Non-pigmented ciliary epithelial cell (primary cell): ENCODE measurements at places on chromosomes 4 and X.

DNA sequence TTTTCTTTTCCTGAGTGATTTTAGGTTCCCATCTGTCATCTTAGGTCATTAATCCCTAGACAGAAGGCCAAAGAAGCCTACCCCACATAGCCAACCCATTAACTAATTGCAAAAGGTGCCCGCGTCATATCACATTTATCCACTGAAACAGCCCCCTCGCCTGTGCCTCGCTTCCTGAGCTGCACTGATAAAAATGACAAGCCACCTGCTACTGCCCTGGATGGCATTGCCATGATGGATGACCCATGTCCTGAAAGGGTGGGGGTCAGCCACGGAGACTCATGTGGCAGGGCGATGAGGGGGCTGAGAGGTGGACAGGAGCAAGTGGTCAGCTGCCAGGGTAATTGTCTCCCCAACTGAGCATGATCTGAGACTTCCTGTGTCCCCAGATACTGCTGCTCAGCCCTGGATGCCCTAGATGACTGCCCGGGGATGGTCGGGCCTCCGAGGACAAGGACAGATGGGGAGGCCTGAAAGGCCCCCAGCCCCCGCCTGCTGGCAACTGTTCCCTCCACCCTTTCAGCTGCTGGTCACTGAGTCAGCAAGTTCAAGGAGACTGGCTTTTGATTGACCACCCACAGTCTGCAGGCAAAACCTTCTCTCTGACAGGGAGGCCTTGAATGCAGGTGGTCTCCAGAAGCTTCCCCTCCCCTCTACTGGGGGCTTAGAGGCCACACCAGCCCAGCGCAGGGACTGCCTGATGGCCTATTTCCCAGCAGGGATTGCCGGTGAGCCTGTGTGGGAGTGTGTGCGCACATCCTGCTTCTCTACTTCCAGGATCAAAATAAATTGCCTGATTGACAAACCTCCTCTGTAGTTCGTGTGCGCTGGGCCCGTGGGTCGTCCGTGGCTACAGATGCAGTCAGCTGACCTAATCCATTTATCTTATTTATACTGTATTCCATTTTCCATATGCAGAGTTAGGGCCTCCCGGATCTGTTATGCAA lies 496.3 kb downstream of the BCOR start:
- no peak for DNase-seq

DNA sequence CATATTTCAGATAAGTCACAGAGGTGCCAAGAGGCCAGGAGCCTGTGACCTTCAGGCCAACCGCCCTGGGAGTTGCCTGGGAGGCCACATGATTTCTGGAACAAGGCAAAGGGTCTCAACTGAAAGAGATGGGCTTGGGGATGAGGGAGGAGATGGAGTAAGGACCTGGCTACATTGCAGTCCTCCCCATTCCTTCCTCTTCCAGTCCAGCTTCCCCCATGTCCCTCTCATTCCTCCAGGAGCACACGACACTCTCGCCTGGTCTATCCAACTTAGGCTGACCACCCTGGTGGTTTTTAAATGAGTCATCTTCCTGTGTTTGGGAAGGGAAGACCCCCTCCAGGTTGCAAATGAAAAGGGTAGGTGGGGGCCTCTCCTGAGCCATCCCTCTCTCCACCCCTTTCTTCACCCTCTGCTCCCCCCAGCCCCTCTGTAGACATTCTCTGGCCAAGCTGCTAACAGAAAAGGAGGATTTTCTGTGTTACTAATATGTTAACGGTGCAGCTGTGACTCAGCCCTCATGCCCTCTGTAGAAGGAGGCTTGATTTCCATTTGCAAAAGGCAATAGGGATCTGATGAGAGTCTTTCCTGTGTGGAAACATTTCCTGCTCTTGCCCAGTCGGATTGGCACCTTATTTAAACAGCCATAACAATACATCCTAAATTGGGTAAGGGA lies 79.2 kb downstream of the RTL5 start:
- no peak for DNase-seq

DNA sequence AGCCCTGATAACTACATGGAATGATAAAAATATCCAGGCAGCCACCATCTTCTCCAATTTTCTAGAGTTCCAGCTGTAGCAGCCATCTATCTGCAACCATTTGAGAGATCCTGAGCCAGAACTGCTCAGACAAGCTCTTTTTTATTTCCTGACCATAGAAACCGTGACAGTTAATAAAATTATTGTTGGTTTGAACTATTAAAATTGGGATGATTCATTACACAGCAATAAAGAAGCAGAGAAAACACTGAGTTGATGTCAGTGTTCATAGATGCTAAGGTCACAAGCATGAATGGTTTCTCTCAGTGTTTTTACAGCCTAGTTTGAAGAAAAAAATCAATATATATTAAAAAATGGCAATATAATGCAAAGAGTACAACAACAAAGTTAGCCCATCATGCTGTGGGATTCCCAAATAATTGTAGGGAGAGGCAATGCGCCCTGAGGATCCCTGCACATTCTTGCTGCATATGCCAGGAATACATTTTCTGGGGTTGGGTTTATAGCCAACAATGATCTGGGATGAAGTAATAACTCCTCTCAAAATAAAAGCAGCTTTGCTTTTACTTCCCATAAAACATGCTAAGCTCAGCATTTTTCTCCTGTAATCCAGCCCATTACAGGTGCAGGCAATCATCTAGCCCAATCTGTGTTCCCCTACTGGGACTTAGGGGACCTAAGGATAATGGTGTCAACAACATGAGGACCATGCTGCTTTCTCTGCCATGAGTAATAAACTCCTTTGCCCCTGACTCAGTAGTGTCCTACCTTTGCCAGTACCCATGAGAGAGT lies 84.0 kb downstream of the PABPC4L start:
- no peak for DNase-seq

- no peak for DNase-seq
Observed at GRCh38 chr4:30068234-30068633, 651.9 kb upstream of the PCDH7 start.

- no peak for DNase-seq
Observed at GRCh38 chr4:48033825-48034413, 17.3 kb downstream of the NIPAL1 start.

GRCh38 chr4:133147921-133148689 lies 989 bp upstream of the PCDH10 start:
- DNase-seq = no peak

DNA sequence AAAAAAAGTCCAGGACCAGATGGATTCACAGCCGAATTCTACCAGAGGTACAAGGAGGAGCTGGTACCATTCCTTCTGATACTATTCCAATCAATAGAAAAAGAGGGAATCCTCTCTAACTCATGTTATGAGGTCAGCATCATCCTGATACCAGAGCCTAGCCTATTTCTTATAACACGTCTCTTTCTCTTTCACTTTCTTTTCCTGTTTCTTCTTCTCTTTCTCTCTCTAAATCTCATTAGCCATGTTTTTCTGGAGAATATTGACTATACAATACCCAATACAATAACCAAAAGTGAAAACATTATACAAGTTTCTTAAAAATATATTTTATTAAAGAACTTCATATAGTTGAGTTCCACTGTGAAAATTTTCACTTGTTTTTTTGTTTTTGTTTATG lies 1154.9 kb upstream of the PCDH7 start:
- no peak for DNase-seq

GRCh38 chrX:148380650-148381561 lies 119.5 kb upstream of the AFF2 start:
- no peak for DNase-seq

DNA sequence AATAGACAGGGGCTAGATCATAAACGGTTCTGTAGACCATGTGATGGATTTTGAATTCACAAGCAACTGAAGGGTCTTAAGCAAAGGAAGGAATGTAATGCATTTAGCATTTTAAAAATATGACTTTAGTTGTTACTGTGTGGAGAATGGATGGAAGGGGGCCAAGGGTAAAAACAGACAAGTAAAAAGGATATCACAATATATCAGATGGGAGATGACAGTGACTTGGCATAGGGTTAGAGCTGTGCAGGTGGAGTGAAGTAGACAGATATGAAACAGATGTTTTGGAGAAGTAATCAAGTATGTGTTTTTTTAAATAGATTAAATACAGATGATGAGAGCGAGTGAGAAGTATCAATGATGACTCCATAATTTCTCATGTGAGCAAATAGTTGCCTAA lies 1116.0 kb upstream of the TENM3 start:
- DNase-seq = no peak

DNA sequence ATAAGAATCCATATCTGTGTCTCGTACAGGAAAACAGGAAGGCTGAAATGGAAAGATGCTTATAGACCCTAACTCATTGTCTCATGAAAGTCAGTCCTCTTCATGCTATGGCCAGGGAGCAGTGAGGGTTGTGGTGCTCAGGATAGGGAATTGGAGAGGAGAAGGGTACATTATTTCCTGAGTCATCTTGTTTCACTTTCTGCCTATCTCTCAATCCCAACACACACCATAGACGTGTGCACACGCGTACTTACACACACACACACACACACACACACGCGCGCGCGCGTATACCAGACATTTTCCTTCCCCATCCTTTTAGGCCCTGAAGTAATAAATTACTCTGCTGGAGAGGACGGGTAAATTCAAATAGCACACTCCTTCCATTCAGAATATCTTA lies 53.7 kb upstream of the PRRG3 start:
- DNase-seq = no peak

DNA sequence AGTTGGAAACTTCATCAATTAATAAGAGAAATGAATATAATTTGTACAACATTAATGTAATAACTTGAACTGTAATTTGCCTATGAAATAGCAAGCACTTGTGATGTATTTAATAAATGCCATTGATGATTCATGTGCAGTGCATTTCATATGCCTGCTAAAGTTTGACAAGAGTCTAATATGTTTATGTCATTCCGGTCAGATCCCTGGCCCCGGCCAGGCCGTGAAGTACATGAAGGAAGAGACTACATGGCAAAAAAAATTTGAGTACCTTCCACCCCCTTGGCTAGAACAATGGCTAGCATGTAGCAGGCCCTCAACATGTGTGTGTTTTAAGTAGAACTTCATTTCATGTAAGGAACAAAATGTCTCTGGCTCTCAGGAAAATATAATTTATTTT lies 161.3 kb downstream of the ATP10D start:
- DNase-seq = no peak

- DNase-seq = no peak
Observed at GRCh38 chr4:125013891-125014290, 300.9 kb upstream of the FAT4 start.

GRCh38 chr4:17468619-17469221 lies 43.2 kb downstream of the QDPR start:
- DNase-seq = no peak

- no peak for DNase-seq
Observed at GRCh38 chr4:109976189-109976588, 63.5 kb downstream of the EGF start.

- DNase-seq = no peak
Observed at GRCh38 chr4:139266208-139266582, 13.8 kb downstream of the MGARP start.

DNA sequence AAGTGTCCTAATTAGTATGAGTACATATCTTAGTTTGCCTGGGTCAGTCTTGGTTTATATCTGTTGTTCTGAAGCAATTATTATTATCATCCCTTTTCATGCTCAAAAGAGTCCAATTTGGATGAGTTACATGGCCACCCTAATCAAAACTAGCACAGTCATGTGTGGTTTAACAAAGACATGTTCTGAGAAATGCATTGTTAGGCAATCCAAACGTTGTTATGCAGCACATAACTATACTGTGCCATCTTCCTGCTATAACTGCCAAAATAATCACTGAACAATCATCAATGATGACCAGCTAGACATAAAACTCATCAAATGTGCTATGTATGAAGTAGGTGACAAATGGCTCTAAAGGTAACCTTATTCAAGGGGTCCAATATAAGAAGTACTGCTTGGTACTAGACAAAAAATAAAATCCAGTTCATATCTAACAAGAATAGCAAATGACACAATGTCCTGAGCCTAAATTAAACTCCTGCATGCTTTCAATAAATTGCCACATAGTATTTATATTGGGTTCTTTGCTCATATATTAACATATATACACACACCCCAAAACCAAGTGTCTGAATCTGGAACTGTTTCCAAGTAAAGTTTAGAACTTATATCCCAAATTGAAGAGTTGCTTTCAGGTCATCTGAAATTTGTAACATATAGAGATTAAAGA lies 41.9 kb downstream of the CNOT6L start:
- no peak for DNase-seq

GRCh38 chr4:79625361-79625760 lies 217.3 kb upstream of the GK2 start:
- no peak for DNase-seq

GRCh38 chr4:112735474-112735951 lies 98.6 kb downstream of the LARP7 start:
- no peak for DNase-seq

GRCh38 chr4:138404251-138404650 lies 162.1 kb upstream of the SLC7A11 start:
- DNase-seq = no peak

GRCh38 chr4:54074381-54074780 lies 10.0 kb upstream of the CHIC2 start:
- no peak for DNase-seq

GRCh38 chr4:127528302-127528701 lies 104.5 kb upstream of the INTU start:
- DNase-seq = no peak

GRCh38 chr4:103482471-103482870 lies 237.3 kb downstream of the TACR3 start:
- no peak for DNase-seq

DNA sequence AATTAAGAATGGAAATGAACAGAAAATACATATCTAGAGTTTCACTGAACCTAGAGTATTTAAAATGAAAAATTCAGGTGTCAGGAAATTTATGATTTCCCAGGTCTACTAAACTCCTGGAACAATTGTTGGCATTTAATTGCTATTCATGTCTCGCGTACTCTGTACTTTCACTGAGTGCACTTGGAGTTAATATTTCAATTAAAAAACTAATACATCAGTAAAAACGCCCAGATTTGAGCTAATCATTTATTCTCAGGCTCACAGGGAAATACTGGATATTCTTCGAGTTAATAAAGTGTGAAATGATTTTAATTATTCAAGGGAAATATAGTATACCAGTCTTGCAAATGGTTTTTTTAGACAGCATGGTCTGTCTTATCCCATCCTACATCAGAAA lies 125.9 kb downstream of the CHRNA9 start:
- no peak for DNase-seq

- peak; percentile 92 for DNase-seq
Observed at GRCh38 chr4:76589872-76590797, 155.1 kb downstream of the SHROOM3 start.

DNA sequence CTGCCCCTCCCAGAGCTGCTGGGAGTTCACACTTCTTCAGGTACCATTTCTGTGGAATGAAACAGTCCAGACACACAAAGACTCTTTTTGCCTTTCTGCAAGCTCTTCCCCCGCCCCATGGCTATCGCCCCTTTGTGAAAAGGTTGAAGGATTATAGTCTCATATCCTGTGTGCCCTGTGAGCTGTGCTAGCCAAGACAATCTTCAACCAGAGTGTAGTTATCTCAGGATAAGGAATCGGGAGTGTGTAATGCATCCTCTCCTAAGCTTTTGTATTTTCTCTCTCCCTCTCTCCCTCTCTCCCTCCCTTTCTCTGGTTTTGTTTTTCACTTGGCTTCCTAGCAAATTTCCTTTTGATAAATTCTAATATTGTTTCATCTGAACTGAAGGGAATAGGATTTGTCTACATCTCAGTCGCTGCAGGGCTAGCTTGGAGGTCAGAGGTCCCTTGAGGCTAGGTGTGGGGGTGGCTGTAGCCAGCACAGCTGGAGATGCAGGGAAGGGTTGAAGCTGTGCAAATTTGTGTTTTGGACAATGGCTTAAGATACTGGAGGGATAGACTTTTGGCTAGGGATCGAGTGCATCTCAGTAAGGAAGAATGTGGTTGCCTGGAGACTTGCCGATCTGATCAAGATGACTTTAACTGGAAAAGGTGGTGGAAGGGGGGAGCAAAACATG lies 74.6 kb upstream of the NALF2 start:
- DNase-seq = no peak

GRCh38 chrX:81120258-81120935 lies 81.3 kb downstream of the HMGN5 start:
- no peak for DNase-seq
